ENCODE measurements at places on chromosomes 1 and 21.

DNA sequence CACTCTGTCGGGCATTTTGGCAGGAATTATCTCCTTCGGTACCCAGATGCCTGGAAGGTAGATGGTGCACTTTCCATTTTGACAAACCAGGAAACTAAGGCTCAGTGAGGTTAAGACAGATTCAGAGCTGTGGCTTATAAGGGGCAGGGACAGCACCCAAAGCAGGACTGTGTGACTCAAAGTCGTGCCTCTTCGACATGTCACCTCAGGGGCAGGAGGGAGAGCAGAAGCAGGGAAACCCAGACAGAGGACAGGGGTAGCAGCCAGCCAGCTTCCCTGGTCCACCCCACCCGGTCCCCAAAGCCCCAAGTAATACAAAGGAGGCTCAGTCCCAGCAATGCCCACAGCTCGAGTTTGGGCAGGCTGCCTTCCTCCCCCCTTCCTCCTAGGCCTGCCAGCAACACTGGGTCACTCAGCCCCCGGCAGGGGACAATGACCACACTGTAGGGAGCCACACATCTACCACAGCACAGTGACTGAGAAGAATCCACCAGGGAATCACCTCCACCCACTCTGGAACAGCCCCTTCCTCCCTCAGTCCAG, 2.5 kb downstream of the RHOC start:
- peak overlapping the region; percentile 91 for H3K27ac ChIP-seq
- H3K4me3 ChIP-seq, result peak overlapping the region; percentile 91
- DNase-seq, result peak; percentile 77
- H3K27me3 ChIP-seq, result no peaks in the 10 kb centered on the region
- peaks cover 71% of the 10 kb centered on the region for H3K4me1 ChIP-seq

DNA sequence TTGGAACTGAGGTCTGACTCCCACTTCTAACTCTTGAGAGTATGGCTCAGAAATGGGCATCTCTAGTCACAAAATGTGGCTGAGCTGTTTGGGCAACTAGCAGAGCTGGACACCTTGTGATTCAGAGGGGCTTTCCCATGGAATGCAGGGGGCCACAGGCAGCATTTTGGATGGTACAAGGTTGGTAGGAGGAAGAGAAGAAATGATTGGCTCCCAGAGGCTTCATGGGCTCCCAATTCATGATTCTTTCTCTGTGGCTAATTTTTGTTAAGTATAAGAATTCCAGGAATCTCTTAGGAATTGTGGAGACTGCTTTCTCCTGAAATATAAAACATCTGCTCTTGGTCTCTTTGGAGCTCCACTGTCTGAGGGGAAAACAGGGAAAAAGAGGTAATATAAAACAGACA, 49.7 kb downstream of the PBX1 start:
- H3K27me3 ChIP-seq, result peaks cover 20% of the 10 kb centered on the region
- no peaks in the 10 kb centered on the region for H3K4me1 ChIP-seq
- H3K27ac ChIP-seq, result no peak overlapping the region
- H3K36me3 ChIP-seq, result no peaks in the 10 kb centered on the region
- H3K4me3 ChIP-seq, result no peak overlapping the region

DNA sequence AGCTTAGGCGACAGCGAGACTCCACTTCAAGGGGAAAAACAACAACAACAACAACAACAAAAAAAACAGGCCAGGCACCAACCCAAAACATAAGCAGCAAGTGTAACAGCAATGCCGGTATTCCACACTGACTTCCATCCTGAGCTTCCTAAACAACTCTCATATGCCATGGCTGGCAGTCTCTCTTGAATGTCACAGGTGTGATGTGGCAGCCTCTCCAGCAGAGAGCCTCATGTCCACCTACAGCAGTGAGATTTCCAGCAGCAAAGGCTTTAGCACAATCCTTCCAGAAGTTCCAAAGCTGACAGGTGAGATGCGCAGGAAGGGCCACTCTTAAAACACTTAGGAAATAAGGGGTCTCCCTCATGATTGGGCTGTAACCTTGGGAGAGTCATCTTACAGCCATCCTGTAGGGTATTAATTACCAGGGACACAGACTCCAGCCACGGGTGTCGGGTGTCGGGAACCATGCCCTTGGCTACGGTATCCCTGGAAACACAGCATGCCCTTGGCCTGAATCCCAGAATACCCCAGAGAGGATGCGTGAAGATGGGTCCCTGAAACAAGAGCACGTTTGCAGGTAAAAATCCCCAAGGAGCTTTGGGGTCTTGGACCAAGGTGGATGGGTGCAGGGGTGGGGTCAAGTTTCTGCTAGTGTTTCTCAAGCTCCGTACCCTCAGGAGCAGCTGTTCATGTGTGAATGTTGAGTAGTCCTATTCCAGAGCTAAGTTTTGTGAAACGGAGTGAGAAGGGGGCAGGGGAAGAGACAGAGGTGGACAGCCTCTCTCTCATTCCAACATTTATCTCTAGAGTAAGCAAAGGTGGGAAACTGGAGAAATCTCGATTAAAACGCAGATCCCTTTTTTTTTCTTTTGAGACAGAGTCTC, 31.4 kb downstream of the CLSTN1 start:
- no peaks in the 10 kb centered on the region for H3K36me3 ChIP-seq
- no peaks in the 10 kb centered on the region for H3K27me3 ChIP-seq
- peaks cover 44% of the 10 kb centered on the region for H3K4me1 ChIP-seq
- no peak overlapping the region for H3K4me3 ChIP-seq
- no peak overlapping the region for H3K27ac ChIP-seq
- no peak for DNase-seq

GRCh38 chr21:45312296-45312695, 24.6 kb upstream of the POFUT2 start:
- H3K36me3 ChIP-seq, result no peaks in the 10 kb centered on the region
- H3K4me1 ChIP-seq, result no peaks in the 10 kb centered on the region
- no peak overlapping the region for H3K4me3 ChIP-seq
- no peak for DNase-seq
- peaks cover 36% of the 10 kb centered on the region for H3K27me3 ChIP-seq

- no peaks in the 10 kb centered on the region for H3K36me3 ChIP-seq
- no peak for DNase-seq
- no peaks in the 10 kb centered on the region for H3K4me1 ChIP-seq
Measured at GRCh38 chr1:24216276-24217074, 29.4 kb upstream of the IFNLR1 start.

DNA sequence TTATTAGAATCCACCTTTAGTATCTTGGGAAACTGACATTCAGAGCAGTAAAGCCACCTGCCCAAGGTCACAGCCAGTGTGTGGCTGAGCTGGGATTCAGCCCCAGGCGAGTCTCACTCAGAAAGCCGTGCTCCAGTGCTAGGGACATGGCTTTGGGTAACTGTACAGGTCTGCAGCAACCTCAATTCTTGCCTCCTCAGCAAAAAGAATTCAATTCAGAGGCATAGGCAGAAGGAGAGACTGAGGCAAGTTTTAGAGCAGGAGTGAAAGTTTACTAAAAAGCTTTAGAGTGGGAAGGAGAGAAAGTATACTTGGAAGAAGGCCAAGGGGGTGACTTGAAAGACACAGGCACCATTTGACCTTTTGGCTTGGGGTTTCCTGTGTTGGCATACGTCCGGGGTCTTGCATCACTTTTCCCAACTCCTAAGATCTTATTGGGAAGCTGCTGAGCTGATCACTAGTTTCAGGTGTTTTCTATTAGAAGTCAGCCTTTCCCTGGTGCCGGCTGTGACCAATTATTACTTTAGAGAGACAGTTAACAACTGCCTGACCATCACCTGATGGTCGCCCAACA, 529.3 kb downstream of the MATN1 start:
- peaks cover 50% of the 10 kb centered on the region for H3K4me1 ChIP-seq
- H3K4me3 ChIP-seq, result no peak overlapping the region
- H3K36me3 ChIP-seq, result no peaks in the 10 kb centered on the region
- H3K27me3 ChIP-seq, result peaks cover 10% of the 10 kb centered on the region
- no peak overlapping the region for H3K27ac ChIP-seq

- H3K4me1 ChIP-seq, result peaks cover 34% of the 10 kb centered on the region
- H3K27me3 ChIP-seq, result no peaks in the 10 kb centered on the region
- no peaks in the 10 kb centered on the region for H3K36me3 ChIP-seq
- H3K27ac ChIP-seq, result peak overlapping the region; percentile 90
- peak overlapping the region; percentile 94 for H3K4me3 ChIP-seq
Measured at GRCh38 chr1:109986054-109986444, 1.5 kb downstream of the AHCYL1 start.

GRCh38 chr1:233868461-233868860, 36.0 kb upstream of the SLC35F3 start:
- DNase-seq, result no peak
- H3K27ac ChIP-seq, result no peak overlapping the region
- no peaks in the 10 kb centered on the region for H3K4me1 ChIP-seq
- no peaks in the 10 kb centered on the region for H3K36me3 ChIP-seq

DNA sequence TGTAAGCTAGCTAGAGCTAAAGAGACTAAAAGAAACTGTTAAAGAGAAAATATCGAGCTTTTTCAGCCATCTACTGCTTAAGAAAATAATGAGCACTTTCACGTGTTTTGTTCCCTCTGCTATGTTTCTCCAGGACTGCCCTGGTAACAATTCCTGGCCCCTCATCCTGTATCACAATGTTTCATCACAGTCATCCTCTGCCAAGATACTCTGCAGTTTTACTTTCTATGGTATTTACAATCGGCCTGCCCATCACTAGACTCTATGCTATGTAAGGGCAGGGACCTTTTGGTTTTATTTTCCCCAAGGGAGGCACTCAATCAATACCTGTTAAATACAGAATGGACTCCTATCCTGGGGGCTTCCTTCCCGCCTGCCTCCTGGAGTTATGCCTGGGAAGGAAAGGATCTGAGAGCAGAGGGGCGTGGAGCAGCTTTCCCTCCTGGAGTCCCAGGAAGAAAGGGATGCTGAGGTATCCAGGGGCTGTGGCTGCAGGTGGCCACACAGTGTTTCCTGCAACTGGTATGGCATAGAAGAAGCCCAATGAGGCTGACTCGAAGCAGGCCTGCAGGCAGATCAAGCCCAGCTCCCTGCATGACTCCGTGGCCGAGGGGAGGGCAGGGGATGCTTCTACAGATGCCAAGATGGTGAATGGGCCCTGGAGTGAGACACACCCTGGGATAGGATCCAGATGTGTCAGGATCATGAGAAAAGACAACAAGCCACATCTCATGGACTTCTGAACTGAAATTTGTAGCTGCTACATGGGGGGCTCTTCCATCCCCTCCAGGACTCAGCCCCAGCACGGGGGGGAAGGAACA, 52.9 kb downstream of the MATN1 start:
- peaks cover 7% of the 10 kb centered on the region for H3K36me3 ChIP-seq
- H3K4me1 ChIP-seq, result no peaks in the 10 kb centered on the region
- H3K27me3 ChIP-seq, result peaks cover 35% of the 10 kb centered on the region
- no peak overlapping the region for H3K4me3 ChIP-seq

DNA sequence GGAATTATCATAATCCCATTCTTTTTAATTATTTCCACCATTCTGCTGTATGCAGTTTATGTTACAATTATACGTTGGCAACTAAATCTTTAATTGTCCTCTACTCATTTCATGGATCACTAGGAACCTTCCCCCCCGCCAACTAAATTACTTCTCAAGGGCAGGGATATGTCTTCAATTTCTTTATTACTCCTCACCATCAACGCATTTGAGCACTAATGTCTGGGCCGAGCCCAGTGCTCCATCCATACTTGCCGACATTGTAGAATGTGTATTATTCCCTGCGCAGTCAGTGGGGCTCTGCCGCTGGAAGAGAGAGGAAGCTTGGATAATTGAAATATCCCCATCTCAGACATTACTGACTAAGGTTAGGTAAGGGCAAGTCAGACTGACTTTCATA, 236.4 kb upstream of the AJAP1 start:
- H3K4me1 ChIP-seq, result no peaks in the 10 kb centered on the region
- H3K27ac ChIP-seq, result no peak overlapping the region
- no peak overlapping the region for H3K4me3 ChIP-seq
- H3K36me3 ChIP-seq, result no peaks in the 10 kb centered on the region
- DNase-seq, result no peak

GRCh38 chr1:76029331-76029730, 45.2 kb upstream of the ST6GALNAC3 start:
- H3K36me3 ChIP-seq, result no peaks in the 10 kb centered on the region
- peaks cover 12% of the 10 kb centered on the region for H3K27me3 ChIP-seq

DNA sequence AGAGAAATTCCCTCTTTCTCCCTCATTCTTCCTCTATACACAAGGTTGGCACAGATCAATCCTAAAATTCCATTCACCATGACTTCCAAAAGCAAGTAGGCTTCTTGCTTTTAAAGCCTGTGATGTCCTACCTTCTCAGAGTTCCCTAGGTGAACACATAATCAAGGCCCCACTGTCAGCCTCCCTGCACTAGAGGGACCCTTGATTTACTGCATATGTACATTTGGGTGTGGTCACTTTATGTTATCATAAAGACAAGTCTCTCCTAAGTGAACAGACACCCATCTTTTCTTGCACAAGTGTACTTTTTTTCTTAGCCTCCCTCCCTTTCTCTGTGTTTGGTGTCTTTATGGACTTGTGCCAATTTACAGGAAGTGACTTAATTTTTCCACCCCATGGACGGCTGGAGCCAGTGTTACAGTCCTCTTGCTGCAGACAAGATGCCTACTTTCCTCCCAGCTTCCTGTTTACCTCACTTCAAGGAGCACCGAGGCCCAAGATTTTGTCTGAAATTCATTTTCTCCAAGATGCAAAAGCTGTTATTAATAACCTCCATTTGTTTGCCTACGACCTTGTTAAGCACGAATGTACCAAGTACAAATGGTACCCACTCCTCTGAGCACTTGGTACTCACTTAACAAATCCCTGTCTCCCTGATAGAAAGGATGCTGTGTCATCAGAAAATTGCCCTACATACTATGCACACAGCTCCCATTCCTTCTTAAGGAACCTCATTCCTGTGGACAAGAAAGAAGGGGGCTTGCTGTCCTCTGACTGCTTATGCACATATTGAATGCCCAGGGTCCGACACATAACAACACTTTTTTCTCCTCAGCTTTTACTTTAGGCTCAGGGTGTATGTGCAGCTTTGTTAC, 82.8 kb upstream of the SLC44A3 start:
- no peaks in the 10 kb centered on the region for H3K36me3 ChIP-seq
- H3K4me3 ChIP-seq, result no peak overlapping the region
- no peak overlapping the region for H3K27ac ChIP-seq
- H3K27me3 ChIP-seq, result peaks cover 8% of the 10 kb centered on the region
- peaks cover 7% of the 10 kb centered on the region for H3K4me1 ChIP-seq

Data from natural killer cell treated with Interleukin-12 subunit alpha and Interleukin-12 subunit beta and Interleukin-15 and Interleukin-18, amount 100 ng/mL, for 72 hours (primary cell).